ENCODE measurements at places on chromosomes 16 and 17.
A peak's percentile ranks its signal among the peaks of the same experiment; 100 is the strongest.

DNA sequence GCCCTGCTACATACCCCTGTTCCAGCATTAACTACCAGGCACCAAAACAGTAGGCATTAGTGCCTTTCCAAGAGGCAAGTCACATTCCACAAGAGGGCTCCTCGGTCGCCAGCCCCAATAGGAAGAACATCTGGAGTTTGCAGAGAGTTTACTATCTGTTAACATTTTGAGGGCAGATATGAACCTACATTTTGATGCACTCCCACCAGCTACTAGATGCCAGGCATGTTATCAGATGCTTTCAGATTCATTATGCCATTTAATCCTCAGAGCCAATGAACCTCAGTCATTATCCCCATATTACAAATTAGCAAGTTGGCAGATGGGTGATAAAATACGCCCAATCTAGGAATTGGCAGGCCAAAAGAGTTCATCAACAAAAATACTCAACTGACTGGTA is 4.2 kb upstream of the CMTM2 start:
- DNase-seq: no peak

GRCh38 chr16:86297391-86297790 is 212.9 kb upstream of the FOXF1 start:
- DNase-seq: no peak

GRCh38 chr16:73542885-73543284 is 495.0 kb upstream of the ZFHX3 start:
- DNase-seq: no peak

- no peak for DNase-seq
Measured at GRCh38 chr17:2123375-2124251, 68.7 kb downstream of the HIC1 start.

GRCh38 chr16:22335668-22336246 is 38.5 kb downstream of the POLR3E start:
- no peak for DNase-seq

DNA sequence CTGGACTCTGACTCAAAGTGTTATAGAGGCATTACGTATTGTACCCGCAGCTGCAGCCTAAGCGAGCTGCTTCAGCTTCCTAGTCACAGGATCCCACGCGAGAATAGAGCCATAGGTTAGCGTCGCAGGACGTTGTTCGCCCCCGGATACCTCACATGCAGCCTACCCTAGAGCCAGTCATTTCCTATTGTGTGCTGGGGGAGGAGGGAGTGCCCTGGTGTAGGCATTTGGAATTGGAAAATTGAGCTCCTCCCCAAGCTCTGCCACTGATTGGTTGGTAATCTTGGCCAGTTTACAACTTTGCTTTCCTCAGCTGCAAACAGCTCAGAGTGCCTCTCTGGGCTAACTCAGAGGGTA is 530 bp downstream of the NAA60 start:
- DNase-seq: no peak

GRCh38 chr17:12048843-12049473 is 28.3 kb downstream of the MAP2K4 start:
- DNase-seq: no peak

- DNase-seq: no peak
Measured at GRCh38 chr17:8146381-8147140, 5.6 kb downstream of the PER1 start.

DNA sequence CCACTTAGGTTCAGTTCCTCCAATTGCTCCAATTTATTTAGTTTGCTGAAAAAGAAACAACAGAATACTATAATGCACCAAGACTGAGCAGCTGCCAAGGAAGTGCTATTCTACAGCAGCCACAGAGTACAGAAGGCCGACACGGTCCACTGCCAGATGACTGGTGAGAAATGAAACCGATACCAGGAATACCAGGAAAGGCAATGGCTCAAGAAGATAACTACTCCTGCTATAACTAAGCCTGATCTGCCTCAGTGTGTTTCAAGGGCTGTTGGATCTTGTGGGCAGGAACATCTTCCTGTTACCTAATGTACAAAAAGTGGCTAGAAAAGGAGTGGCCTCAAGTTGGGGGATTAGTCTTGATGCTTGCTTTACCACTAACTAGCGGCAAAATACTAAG is 32.8 kb downstream of the MARVELD3 start:
- no peak for DNase-seq

DNA sequence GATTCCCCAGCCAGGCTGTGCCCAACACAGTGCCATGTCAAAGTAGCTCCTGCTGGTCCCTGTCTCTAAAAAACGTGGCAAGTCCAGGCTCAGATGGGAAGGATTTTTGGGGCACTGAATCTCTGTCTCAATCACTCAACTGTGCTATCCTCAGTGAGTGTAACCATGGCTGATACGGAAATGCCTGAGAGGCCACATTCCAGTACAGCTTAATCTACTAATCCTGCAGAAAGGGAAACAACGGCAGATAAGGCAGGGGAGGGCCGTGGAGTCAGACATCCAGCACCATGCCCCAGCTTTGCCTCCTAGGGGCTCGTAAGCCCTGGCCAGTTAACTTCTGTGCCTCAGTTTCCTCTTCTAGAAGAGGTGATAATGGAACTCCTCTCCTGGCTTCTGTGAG is 251.7 kb downstream of the CPPED1 start:
- no peak for DNase-seq

DNA sequence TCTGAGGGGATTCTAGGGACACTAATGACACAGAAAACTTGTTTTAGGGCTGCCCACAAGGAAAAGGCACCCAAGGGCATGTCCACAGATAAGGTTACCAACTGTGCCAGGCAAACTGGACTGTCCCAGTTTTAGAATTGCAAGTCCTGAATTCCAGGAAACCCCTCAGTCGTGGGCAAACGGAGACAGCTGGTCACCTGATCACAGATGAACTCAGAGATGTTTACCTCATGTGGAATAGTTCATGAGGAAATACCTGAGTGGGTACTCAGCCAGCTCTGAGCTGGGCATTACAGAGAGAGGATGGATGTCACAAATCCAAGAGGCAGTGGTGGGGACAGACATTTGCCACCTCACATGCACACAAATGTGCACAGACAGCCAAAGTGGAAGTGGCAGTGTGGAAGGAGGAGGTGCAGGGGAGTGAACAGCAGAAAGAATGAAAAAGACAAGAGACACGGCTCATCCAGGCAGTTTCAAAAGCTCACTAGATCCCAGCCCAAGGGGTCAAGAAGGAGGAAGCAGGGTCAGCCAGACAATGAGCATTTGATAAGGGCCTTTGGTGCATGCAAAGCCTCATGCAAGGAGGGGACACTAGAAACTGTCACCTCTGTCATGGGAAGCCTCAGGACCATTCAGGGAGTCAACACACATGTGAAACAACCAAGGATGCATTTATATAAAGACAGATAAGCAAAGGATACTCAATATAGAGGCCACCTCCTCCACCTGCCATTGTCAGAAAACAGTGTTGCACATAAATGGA is 24.8 kb downstream of the TTLL6 start:
- peak; percentile 9 for DNase-seq

DNA sequence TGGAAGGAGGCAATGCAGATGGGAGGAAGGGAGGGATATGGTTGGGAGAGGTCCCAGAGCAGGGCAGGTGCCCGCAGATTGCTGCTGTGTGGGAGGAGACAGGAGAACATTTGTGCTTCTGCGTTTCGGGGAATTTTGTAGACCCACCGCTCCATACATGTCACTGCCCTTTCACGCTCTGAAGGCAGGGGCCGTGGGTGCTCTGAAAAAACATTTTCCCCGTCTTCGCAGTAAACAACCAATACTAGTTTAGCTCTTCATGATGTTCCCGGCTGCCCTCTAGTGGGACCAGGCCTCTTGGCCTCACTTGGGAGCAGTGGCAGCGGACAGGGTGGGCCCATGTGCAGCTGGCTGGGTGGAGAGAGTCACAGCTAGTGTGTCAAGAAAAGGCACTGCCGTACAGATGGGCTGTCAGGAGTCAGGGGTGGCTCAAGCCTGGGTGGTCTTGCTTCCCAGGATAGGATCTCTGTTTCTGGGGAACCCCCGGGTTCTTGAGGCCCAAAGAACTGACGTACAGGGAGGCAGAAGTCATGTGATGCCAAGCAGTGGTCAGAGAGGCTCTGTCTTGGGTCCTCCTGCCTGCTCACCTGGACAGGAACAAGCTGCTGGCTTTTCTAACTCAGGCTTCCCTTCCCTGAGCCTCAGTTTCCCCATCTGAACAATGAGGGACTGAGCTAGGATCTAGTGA is 46.5 kb upstream of the CPNE2 start:
- peak; percentile 84 for DNase-seq

GRCh38 chr16:86171329-86171728 is 272.4 kb downstream of the IRF8 start:
- no peak for DNase-seq

DNA sequence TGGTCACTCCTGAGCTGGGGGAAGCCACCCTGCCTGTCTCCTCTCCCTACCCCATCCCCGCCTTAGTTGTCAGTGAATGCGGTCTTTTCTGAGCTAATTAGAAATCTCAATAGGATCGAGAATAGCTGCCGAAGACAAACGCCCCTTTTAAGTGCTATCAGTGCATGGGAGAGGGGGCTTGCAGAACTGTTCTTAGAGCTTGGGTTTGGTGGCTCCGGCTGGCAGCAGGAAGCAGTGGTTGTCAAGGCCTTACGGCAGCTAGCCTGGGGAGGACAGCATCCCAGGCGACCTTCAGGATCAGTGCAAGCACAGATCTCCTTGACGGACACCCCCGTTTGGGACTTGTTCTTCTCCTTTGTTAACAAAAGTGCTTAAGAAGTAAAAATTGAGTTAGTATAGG is 195.1 kb downstream of the CCDC182 start:
- DNase-seq: no peak

GRCh38 chr16:77297996-77298395 is 98.8 kb downstream of the SYCE1L start:
- no peak for DNase-seq

- no peak for DNase-seq
Measured at GRCh38 chr17:6525731-6526130, 30.6 kb downstream of the PITPNM3 start.

GRCh38 chr17:9240659-9241370 is 219.5 kb downstream of the NTN1 start:
- DNase-seq: peak; percentile 88

GRCh38 chr17:50611634-50612033 is 23.0 kb upstream of the ABCC3 start:
- no peak for DNase-seq

DNA sequence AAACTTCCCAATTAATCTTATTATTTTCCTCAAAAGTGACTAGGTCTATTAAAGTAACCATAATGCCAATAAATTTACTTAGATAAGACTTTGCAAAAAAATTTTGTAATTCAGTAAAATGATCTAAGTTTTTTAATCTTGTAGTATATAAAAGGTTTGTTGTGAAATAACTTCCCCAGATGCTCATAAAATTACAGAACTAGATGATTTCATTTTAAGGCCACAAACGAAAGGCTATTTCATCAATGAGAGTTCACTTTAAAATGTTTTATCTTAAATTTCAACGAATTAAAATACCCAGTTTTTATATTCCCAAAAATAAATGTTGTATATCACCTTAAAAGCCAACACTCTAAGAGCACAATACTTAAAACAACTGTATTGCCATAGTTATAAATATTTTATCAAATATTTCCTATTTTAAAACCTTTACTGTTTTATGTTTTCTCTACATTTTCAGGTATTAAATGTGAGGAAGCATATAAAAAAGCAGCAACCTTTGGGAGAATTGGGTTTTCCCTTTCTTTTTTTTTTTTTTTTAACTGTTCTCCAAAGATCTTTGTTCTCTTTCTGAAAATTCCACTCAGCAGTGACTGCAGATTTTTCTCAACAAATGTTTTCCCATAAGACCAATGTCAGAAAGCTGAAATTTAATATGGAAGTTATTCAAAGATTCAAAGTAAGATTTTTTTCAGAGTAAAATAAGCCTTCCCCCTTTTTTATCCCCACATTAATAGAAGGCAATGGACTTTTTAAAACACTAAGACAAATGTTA is 169.9 kb downstream of the CYB561 start:
- DNase-seq: no peak

GRCh38 chr16:54116124-54116655 is 170.4 kb downstream of the IRX3 start:
- no peak for DNase-seq

DNA sequence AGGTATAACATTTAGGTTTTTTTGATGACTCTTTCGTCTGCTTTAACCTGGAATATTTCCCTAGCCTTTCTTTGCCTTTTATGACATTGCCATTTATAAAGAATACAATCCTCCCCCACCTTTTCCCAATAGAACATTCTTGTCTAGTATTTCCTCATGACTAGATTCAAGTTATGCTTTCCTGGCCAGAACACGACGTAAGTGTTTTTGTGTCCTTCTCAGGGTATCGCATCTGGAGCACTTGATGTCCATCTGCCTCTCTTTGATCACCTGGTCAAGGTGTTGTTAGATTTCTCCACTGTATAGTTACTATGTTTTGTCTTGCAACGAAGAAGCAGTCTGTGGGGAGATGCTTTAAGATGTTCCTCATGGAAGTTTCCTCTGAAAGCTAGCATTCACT is 87.4 kb downstream of the MSI2 start:
- no peak for DNase-seq

Data from aorta (tissue), 5 donors.